Left ventricle myocardium superior (tissue), 1 donor: ENCODE measurements at places on chromosomes 1 and 21. TPM values are rescaled to one million over a fixed set of nuclear protein-coding genes. Genes with fewer than 3 reads are reported as not detected.

The UBE2U gene
- 1.2 TPM for total RNA-seq

The TNFRSF1B gene
- 13.0 TPM for total RNA-seq

The ATAD3C gene
- total RNA-seq = 1.9 TPM

The TRIM46 gene
- total RNA-seq = 0.22 TPM

The CCDC181 gene
- 0.47 TPM for total RNA-seq

The PTGER3 gene
- 3.3 TPM for total RNA-seq

The ELF3 gene
- total RNA-seq = 0.40 TPM

The RABIF gene
- total RNA-seq = 4.7 TPM
